ENCODE measurements at places on chromosomes 1 and 21.

- DNase-seq: no peak
Measured at GRCh38 chr21:27759091-27759659, 792.3 kb upstream of the ADAMTS5 start.

DNA sequence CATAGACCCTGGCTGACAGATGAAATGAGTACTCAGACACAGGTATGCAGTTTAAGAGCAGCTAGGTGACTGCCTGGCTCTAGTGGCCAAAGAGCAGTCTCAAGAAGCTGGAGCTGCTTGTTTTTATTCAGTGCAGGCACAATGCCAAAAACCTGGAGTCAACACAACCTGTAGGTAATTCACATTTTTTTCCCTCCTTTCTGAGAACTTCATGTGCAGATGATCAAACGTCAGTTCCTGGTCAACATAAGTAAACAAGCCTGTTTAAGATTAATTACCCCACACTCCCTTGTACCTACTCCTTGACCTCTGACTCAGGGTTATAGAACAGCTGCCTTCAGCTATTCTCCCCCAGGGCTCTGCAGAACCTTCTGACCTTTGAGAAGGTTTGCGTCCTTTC, 17.3 kb upstream of the ACADM start:
- DNase-seq: no peak

DNA sequence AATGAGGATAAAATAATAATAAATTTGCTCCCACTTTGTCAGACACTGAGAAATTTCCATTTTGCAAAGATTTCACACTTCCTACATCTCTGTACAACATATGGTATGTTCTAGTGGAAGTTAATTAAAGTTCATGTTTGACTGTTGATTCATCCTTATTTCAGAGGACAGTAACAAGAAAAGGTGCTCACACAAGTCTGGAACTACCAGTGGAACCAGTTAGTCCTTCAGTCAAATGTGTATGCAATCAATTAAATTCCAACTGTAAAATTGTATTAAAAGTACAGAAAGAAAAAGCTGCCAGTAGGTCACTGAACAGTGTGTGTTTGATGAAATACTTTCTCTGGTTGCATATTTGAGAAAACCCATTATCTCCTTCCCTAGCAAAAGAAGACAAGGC, 496.0 kb upstream of the PKN2 start:
- no peak for DNase-seq

DNA sequence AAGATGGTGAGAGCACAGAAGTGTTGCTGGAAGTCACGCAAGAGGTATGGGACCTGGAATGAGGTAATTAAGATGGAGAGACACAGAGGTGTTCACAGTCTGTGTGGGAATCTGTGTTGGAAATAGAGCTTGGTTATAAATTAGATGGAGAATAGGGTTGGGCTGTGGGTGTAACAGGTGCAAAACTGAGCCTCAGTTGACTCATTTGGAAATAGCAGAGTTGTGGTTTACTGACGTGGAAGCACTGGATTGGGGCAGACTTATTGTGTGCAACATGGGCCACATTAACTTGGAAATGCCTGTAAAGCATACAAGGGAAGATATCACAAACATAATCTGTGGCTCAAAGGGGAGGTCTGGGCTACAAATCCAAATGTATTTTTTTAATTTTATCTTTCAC, 13.0 kb downstream of the CAMSAP2 start:
- DNase-seq: peak; percentile 17

DNA sequence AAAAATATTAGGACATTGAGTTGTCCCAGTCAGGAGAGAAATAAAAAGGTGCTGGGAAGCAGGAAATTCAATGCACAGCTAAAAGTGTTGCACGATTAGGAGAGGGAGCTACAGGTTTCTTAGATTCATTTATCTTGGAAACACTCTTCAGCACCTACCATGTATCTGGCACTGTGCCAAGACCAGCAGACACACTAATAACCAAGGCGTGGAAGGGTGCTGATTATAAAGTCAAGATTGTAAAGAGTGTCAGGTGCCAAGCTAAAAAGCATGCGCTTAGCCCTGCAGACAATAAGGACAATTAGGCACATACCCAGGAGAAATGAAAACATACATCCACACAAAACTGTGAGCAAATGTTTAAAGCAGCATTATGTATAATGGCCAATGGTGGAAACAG, 129.9 kb downstream of the DSCAM start:
- DNase-seq: no peak

- DNase-seq: no peak
Measured at GRCh38 chr1:210418863-210419650, 90.4 kb downstream of the HHAT start.

- no peak for DNase-seq
Measured at GRCh38 chr1:81391125-81391828, 409.5 kb upstream of the ADGRL2 start.

GRCh38 chr1:213110349-213111300, 59.6 kb downstream of the RPS6KC1 start:
- DNase-seq: no peak

GRCh38 chr1:178241837-178242236, 147.9 kb downstream of the RASAL2 start:
- no peak for DNase-seq

GRCh38 chr1:202193614-202194327, at the start of gene LGR6:
Gene LGR6, plus strand, starts transcription at chr1:202193799. Its CDS starts 191 bp downstream, at chr1:202193990.
- no peak for DNase-seq

GRCh38 chr1:14320986-14321385, 277.5 kb upstream of the KAZN start:
- DNase-seq: no peak

- no peak for DNase-seq
Measured at GRCh38 chr1:213519098-213519497, 468.1 kb downstream of the RPS6KC1 start.

DNA sequence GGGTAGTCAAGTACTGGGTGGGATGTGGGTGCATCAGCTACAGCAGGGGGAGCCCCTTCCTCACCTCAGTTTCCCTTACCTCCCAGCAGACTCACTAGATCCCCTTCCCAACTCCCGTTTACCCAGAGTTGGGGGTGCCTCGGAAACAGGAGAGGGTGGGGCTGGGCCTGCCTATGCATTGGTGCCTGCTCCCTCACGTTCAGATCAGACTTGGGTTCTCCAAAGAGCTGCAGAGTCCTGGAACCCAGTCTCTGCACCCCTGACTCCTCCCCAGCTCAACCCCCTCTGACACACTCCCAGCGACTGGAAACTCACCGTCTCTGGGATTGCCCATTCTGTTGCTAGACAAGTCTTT, 6.0 kb downstream of the FOXO6 start:
- no peak for DNase-seq

DNA sequence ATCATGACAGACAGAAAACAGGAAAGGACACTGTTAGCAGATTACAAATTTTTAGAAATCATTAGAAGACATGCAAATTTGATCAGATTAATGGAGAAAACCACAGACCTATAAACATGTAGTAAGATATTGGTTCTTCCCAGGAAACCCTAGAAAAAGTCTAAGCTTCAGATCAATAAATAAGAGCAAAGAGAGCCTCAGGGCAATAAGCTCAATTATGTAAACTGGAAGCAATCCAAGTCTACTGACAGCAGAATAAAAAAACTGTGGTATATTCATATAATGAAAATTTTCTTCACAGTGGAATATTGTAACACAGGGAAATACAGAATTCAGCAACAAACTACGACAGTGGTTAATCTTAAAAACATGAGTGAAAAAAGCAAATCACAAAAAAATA, 36.3 kb downstream of the NRDC start:
- DNase-seq: no peak

DNA sequence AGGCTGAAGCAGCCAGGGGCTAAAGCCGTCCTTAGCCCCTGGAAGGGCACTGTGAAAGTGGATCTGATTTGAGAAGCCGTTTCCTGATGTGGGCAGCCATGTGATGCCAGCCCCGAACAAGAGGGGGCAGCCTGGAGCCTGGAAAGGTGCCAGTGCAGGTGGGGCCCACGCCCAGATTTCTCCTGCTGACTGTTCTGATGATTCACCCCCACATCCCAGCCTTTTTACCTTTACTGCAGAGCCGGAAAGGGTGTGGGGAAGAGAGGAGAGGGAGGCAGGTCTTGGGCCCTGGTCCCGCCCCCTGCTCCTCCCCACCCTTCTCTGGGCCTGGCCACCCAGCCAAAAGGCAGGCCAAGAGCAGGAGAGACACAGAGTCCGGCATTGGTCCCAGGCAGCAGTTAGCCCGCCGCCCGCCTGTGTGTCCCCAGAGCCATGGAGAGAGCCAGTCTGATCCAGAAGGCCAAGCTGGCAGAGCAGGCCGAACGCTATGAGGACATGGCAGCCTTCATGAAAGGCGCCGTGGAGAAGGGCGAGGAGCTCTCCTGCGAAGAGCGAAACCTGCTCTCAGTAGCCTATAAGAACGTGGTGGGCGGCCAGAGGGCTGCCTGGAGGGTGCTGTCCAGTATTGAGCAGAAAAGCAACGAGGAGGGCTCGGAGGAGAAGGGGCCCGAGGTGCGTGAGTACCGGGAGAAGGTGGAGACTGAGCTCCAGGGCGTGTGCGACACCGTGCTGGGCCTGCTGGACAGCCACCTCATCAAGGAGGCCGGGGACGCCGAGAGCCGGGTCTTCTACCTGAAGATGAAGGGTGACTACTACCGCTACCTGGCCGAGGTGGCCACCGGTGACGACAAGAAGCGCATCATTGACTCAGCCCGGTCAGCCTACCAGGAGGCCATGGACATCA, at the start of gene SFN:
Gene SFN, plus strand, starts transcription at position 369 of the 904 bp plus-strand sequence. Its CDS starts 64 bp downstream, at position 433.
- peak; percentile 68 for DNase-seq

GRCh38 chr1:50651476-50652263, 228.4 kb upstream of the DMRTA2 start:
- no peak for DNase-seq

DNA sequence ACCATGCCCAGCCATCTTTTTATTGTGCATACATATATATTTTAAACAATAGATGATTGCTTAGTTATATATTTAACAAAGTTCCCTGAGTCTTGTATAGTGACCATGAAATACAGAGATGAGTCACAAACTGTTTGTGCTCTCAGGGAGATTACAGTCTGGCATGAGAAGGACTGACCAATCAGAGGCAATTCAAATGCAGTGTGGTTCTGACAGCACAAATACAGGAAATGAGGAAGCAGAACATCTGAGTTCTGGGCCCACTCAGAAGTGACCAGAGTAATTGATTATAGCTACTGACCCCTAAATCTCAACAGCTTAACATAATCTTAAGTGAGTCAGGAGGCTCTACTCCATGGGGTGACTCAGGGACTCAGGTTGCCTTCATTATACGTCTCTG, 534.5 kb downstream of the OMA1 start:
- no peak for DNase-seq

DNA sequence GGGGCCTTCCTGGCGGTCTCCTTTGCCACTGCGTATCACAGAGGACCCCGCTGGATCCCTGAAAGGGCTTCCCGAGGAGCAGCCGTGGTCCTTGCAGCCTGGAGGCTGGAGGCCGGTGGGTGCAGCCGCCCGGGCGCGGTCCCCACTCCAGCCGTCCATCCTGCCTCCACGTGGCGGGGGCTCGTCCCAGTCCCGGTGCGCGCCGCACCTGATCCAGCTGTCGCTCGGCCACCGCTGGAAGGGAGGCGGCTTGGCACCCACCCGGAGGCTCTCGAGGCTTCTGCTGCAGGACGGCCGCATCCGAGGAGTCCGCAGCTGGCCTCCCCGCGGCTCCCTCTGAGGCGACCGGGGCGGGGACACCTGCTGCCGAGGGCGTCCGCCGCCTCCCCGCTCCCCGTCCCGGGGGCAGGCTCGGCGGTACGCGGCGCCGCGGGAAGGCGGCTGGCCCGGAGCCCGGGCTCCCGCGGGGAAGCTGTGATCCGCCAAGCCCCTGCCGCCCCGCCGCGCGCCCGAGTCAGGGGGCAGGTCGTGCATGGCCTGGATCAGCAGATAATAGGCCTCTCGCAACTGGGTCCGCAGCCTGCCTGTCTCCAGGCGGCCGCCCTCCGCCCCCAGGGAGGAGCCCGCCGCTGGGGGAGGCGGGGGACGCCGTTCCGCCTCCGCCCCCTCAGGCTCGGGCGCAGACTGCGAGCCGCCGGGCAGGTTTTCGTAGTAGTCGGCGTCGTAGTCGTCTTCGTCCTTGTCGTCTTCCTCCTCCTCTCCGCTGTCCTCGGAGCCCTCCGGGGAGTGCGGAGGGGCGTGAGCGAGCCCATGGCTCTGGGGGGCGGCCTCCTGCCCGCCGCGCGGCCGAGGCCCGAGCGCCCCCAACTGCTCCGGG, at the start of gene SYDE2:
Gene SYDE2, minus strand, starts transcription at position 554 of the 877 bp plus-strand sequence. Its CDS starts 20 bp downstream, at position 534.
- peak; percentile 65 for DNase-seq

- DNase-seq: peak; percentile 80
Measured at GRCh38 chr1:23619299-23620188, 60.2 kb upstream of the ID3 start.

- DNase-seq: peak; percentile 33
Measured at GRCh38 chr1:54409156-54410142, 3.3 kb upstream of the SSBP3 start.

- DNase-seq: no peak
Measured at GRCh38 chr21:20883408-20883800, 114.8 kb upstream of the NCAM2 start.

DNA sequence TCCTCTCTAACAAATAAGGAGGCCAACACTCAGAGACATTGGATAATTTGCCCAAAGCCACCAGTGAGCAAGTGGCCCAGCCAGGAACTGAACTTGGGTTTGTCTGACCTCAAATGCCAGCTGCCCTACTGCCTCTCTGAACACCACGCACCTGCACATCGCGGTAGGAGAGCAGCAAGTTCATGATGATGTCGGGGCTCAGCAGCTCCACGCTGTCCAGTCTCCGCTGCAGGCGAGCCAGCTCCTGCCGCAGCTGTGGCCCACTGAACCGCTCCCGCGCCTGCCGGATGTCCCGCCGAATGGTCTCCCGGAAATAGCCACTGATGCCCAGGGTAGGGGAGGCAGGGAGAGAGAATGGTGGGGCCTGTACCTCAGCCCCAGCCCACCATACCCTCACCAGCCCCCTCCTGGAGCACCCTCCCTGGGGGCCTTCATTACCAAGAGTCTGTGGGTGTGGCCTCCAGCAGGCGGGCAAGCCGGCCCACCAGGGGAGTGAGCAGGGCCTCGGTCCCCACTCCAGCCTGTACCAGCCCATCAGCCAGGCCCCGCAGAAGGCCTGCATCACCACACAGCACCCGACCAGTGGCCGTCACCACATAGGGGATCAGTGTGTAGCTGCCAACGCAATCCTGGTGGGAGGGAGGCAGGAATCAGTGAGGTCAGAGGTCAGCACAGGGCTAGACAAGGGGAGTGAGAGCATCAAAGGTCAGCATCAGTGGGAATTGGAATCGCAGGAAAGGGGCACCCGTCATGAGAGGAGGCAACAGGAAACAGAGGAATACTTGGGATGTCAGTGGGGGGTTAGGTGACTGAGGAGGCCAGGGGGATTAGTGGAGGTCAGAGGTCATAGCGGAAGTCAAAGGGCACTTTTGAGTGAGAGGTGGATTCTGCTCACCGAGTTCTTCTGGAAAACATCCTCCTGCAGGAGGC, 2.7 kb downstream of the MAP3K6 start:
- no peak for DNase-seq

GRCh38 chr21:31730712-31731055, 1.2 kb downstream of the SCAF4 start:
- DNase-seq: no peak

GRCh38 chr1:10250663-10251062, 40.3 kb downstream of the KIF1B start:
- no peak for DNase-seq
